ENCODE measurements at places on chromosomes 2 and 18.

GRCh38 chr2:241372361-241372992 lies 16.4 kb downstream of the FARP2 start:
- no peak for DNase-seq

DNA sequence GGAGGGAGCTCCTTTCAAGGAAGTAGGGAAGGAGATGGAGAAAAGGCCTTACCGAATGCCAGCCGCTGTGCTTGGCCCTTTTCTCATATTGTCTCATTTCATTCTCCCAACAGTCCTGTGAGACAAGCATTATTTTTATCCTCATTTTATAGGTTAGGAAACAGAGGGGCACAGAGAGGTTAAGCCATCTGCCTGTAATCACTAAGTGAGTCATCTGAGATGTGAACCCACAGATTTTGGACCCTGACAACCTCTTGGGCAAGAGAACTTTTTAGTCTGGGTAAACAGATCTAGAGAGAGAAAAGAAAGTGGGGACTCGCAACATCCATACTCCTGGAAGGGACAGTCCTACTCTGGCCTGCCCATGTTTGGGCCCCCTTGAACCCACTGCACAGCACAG lies 91.7 kb upstream of the LCLAT1 start:
- no peak for DNase-seq

DNA sequence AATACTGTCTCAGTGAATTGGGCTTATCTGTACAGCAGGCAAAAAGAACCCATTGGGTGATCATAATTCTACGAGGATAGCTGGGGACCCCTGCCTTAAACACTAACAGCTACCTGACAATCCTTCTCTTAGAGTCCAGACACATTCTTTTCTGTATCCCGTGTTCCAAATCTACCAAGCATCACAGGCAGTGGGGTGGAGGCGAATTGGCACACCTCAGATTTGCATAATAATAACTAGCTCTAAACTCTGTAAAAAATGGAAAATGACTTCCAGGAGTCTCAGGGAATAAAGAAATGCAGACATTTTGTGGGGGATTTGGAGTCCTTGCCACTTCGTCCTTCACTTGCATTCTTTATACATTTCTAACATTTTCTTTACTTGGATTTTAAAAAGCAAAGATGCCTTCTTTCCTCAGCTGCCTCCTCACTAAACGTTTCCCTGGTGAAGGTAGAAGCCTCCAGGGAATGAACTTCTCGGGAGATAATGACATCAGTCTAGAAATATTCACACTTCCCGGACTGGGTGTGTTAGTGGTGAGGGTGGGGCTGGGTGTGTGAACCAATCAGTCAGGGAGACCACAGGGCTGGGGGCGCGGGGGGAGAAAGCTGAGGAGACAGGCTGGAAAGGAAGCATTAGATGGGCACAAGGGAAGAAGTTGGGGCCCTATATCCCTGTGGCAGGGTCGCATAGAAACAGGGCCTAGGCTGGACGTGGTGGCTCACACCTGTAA lies 59.1 kb upstream of the BOD1L2 start:
- DNase-seq: peak; percentile 77

DNA sequence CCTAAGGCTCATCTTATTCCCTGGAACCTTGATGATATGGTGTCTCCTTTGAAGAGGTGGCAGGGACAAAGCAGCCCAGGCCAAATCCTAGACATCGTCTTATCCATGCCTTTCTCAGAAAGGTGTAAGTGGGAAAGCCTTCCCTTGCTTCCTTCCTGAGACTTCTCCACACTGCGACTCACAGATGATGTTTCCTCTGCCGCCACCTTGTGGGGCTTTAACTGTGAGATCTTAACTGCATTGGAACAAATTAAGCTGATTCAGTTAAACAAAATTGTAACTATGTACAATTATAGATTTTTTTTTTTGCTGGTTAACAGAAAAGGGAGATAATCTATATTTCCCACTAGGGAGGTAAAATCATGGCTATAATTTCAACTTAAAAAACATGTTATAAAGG lies 10.0 kb upstream of the GCA start:
- DNase-seq: peak; percentile 52

- DNase-seq: peak; percentile 92
Observed at GRCh38 chr2:85611705-85612587, at the start of gene C2orf68. TSS of gene C2orf68 (minus strand) at chr2:85612066. CDS start at chr2:85611984, 82 bp downstream.

DNA sequence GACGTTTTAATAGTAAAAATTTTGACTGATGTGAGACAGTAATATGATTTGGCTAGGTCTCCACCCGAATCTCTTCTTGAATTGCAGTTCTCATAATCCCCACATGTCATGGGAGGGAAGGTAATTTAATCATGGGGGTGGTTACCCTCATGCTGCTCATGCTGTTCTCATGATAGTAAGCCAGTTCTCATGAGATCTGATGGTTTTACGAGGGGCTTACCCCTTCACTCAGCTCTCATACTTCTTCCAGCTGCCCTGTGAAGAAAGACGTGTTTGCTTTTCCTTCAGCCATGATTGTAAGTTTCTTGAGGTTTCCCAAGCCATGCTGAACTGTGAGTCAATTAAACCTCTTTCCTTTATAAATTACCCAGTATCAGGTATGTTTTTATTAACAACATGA lies 327.0 kb upstream of the CDH7 start:
- DNase-seq: no peak

GRCh38 chr18:39825485-39826150 lies 2129.4 kb upstream of the PIK3C3 start:
- DNase-seq: no peak

DNA sequence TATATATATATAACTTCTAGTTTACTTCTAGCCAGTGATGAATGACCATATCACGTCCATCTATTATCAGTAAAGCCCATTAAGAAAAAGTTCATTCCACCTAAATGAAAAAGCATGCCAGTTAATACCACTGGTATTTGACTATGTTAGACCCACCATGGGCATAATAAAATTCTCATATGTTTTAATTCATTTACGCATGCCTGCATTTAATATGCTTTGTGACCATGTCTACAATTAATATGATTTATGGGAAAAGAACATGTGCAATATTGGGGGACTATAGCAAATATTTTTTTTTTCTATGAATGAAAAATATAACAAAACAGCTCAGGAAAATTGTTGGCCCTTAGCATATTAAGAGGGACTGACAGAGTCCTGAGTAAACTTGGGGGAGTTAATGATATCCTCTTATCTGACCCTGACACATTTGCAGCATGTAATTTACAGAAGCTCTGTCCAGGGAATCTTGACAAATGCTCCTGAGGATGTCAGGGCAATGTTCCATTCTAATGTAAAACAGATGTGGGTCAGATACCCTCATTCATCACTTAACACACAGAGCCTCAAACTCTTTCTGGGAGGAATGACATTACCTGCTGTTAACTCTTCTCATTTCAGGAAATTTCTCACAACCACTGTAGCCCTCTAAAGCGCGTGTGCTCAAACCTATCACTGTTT lies 90.6 kb downstream of the PAX3 start:
- no peak for DNase-seq

GRCh38 chr2:23460228-23460627 lies 75.2 kb downstream of the KLHL29 start:
- no peak for DNase-seq

DNA sequence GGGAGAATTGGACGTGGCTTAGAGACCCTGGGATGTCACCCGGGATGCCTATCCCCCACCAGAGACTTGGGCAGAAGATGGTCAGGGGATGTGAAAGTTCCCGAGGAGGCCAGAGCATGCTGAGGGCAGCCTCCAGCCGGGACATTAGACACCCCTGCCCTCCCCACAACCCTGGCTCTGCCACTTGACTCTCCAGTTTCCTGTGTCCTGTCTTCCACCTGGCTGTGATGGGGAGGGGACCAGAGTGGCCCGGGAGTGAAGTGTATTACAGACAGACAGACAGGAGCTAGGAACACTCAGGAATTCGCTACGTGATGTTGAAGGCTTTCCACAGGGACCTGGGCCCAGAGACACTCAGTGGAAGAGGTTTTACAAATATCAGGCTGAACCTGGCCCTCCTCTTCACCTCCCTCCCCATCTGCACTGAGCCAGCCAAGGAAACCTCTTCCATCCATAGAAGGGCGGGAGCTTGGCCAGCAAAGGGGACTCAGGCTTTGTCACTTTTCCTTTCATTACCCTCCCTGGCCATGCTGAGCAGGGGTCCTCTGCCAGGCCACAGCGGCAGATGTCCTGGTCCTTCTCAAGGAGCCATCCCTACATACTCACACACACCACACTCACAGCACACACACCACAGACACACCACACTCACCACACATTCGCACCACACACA lies 60.7 kb downstream of the SDC1 start:
- no peak for DNase-seq

GRCh38 chr18:50839996-50840395 lies 20.2 kb upstream of the MRO start:
- DNase-seq: no peak

DNA sequence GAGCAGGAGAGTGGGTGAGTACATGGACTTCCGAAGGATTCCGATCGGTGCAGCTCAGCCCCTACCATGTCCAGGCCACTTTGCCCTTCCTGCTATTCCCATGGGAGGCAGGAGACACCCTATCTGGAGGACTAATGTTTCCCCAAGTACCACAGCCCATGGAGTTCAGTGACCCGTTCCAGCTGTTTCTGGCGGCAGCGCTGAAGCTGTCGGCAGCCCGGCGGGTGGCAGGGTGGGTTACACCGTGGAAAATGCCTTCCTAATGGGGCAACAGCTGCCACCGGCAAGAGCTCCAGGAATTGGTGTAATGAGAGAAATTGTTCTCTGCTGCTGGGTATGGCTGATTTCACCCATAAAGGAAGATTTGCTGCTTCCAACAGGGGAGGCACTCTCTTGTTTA lies 98.3 kb downstream of the MYCN start:
- DNase-seq: no peak

- no peak for DNase-seq
Observed at GRCh38 chr2:60531701-60532133, 21.7 kb downstream of the BCL11A start.

DNA sequence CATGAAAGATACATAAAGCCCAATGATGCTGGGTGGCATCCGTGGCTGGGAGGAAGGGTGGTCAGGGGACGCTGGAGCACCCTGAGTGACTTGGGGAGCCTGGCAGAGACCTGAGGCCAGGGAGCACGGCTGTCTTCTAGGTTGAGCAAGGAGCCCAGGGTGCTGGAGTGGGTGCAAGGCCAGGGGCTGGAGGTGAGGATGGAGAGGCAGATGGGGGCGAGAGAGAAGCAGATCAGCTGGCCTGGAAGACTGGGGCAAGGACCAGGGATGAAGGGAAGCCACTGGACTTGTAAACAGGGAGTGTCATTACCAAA lies 52.2 kb downstream of the FAM178B start:
- DNase-seq: no peak

DNA sequence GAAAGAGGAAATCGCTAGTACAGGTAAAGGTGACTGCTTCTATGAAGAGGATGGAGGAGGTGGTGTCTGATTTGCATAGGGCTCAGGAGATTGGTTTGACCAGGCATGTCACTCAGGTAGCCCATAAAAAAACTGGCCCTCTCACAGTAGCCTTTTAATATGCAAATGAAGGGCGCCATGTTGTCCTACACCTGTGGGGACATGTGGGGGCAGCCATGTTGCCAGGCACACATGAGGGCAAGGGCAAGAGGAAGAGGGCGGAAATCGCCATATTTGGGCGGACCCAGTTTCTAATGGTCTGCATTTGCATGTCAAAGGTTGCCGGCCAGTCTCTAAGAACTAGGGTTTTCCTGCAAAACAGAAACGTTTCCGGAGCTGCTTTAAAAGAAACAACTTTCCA lies 1330.6 kb downstream of the DSC3 start:
- DNase-seq: no peak

DNA sequence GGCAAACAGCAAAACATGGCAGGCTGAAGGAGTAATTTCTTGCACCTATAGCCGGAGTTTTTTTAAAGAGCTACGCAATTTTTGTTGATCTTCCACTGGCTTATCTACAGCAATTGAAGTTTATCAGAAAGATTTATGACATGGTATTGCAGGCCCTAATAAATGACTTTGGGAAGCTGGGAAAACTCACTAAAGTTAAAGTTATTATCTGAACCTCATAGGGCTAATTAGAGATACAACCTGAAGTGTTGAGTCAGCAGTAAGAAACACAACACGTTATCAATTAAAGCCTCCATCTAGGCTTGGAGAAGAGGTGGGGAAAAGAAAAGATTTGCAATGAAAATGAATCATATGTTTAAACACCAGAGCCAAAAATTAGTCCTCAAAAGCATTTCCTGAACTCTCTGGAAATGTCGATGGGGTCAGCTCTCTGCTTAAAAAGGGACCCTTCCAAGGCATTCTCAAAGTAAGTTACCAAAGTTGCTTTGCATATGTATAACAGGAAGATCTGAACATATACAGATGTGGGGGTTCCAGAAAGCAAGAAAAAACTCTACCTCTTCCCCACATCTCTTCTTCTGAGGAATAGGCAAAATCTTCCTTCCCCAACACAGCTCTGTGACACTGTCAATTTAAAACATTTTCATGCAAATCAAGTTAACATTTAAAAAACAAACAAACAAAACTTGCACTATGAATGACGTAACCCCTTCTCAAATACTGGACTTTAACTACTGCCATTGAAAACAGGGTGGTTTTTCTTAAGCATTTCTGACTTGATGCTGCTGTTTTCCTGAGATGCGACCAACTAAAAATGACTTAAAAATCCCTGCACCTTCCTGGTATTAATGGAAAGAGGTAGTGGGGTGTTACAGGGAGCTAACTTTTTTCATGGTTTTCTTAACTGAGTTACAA lies 915.6 kb downstream of the NRXN1 start:
- no peak for DNase-seq
